ENCODE measurements at places on chromosomes 11 and 22.

- DNase-seq: no peak
Observed at GRCh38 chr22:38981005-38981991, 849 bp upstream of the APOBEC3B start.

DNA sequence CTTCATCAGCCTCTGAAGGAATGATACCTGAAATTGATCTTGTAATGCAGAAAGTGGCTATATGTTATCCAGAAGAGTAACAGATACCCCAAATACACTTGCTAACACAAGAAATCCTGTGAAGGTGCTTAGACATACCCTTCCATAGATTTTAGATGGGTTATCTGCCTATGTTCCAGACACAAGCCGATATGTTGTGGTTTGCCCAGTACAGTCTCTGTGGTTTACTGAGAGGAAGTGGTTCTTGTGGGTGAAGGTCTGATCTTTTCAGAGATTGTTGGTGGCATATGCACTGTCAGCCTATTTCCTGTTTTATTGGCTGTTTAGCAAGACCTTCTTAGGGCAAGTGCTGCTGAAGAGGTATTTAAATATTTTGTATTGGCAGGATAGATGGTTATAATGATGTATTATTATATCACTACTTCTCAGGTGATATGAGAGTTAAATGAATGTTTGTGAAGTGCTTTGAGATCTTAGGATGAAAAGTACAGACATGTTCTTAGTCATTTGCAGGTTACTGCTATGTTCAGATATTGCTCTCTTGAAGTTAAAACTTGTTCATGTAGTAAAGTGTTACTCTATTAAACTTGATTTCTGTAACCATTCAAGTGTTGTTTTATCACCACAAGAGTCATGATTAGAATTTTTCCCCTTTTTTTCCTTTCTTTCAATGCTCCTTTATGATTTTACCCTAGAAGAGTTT lies 8.2 kb downstream of the ARHGEF12 start:
- DNase-seq: no peak

DNA sequence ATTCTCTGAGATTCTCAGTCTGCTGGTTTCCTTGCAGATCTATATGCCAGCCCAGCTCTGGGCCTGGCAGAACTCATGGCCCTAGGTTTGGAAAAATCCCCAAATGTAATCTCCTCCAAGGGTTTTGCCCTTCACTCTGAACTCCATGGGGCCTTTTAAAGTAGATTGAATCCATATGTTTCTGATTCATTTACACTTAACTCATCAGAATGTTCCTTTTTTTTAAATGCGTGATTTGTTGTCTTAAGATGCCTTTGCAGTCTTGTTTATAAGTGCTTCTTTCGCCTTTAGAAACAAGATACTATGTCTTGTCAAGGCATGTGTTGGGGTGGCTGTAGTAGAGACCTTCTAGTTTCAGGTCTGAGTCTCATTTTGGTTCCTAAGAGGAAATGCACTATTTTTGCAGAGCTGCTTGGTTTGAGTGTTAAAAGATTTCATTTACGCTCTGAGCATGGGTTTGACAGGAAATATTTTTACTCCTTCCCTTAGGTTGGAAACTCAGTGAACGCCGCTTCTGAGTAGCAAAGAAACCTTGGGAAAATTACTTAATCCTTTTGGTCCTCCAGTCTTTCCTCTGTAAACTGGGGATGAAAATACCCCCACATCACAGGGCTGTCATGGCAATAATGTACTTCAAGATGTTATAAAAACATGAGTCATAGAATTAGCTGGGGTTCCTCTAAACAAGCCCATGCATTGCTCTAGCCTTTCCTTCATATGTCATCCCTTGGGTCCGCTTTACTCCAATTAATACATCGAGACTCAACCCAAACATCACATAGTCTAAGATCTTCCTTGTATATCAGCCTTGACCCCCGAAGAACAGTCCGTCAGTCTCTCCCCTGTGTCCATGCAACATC lies 83.5 kb downstream of the SNX19 start:
- no peak for DNase-seq

- DNase-seq: no peak
Observed at GRCh38 chr11:8301622-8302021, 37.9 kb upstream of the LMO1 start.
